ENCODE measurements at places on chromosomes 3 and 15. TPM values are rescaled to one million over a fixed set of nuclear protein-coding genes. Genes with fewer than 3 reads are reported as not detected.

DNA sequence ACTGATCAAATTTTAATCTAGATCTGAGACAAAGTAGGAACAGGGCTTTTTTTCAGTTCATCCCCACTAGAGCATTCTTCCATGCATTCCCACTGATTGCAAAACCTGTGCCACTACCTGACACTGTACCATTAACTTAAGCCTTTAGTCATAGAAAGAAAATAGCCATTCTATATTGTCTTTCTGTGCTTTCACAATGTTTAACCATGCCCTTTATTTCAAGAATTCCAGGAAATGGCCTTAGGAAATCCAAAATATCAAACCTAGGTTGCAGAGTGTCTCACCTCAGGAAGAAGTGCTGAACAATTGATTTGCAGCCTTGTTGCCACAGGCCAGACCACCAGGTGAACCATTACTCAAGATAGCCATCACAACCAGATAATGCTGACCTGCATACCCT, 56.2 kb upstream of the TGFBR2 start:
- no peak for DNase-seq

Gene PGBD4
- total RNA-seq = 1.9 TPM

DNA sequence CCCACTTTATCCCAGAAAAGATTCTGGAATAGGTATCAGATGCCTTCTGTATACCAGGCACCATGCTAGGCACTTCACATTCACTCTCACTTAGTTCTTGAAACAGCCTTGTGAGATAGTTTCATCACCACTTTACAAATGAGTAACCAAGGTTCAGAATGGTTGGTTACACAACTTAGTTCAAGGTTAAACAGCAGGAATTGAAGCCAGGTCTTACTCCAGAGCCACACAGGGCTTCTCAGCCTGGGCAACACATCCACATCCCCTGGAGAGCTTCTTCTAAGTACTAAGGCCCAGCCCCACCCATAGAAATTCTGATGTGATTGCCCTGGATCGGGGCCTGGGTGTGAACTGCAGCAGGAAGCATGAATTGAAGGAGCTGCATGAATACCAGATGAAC, 18.6 kb downstream of the WHAMM start:
- no peak for DNase-seq

GRCh38 chr15:33124811-33125210, 69.7 kb downstream of the FMN1 start:
- DNase-seq = no peak

- no peak for DNase-seq
Observed at GRCh38 chr3:32885283-32885901, 66.1 kb upstream of the CCR4 start.

Gene CCR4
- total RNA-seq = not detected

GRCh38 chr3:46863261-46863782, at the start of gene MYL3:
TSS of gene MYL3 (minus strand) at chr3:46863444. CDS start at chr3:46863390, 54 bp downstream.
- no peak for DNase-seq

Gene TRNT1
- 25.0 TPM for total RNA-seq

DNA sequence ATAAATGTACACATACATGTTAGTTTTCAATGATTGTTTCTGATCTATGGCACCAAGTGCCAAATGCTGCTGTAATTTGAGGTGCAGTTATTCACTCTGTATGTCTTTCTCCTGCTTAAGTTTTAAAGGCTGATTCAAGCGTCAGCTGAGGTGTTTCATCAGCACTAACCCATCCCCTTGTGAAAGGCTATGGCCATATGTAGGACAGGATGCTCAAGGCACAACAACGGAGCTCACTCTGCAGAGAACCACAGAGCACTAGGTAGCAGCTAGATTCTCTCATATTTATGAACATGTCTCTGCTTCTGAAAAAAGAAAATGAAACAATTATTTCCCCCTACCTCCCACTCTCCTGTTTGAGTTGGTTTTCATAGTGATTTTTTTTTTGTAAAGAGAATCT, 340.0 kb upstream of the TMCO5A start:
- DNase-seq = no peak

GRCh38 chr3:140177943-140178342, 243.0 kb downstream of the CLSTN2 start:
- no peak for DNase-seq

All from IMR-90 (cell line).